ENCODE measurements at places on chromosomes 4 and X.

GRCh38 chrX:71000139-71000538 is 68.0 kb downstream of the SNX12 start:
- DNase-seq: no peak

DNA sequence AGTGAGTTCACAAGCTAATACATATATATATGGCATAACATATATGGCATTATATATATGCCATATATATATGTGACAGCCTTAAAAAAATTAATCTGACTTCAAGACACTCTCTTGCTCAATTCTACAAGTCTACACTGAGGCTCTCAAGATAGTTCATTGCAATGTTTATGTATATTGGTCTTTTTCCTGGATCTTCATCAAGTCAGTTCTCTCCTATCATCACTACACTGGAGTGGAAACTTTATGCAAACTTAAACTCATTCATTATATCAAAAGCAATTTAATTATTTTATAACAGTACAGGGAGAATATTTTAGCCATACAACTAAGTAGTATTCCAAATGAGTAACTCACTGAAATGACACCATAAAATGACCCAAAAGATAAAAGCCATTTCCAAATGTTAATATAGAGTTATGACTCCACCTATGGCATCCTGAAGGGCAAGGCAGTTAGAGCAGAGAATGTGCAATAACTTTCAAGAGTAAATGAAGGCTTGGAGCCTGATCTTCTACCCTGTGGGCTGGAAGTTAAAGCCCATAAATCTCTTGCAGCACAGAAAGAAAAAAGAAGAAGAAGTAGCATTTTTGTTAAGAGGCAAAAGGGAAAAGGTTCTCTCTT is 176.3 kb upstream of the SLIT2 start:
- no peak for DNase-seq

- no peak for DNase-seq
These were observed 203.1 kb downstream of the RBMX2 start for GRCh38 chrX:130604882-130605281.

GRCh38 chr4:476501-476900 is 22.5 kb downstream of the ZNF721 start:
- DNase-seq: no peak

DNA sequence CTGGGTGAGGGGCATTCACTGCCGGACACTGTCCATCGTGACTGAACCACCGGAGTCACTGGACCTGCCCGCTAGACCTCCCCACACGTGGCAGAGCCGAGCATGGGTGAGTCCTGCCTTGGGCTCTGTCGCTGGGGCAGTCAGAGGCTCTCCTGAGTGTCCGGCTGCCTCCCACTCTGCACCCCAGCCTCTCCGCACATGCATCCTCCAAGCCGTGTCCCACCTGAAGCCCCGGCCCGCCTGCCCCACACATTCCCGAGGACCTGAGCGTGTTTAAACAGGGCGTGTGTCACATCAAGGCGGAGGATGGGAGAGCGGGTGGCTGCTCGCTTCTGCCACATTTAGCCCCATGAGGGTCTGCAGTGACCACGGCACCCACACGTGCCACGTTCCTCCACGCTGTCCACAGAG is 4.7 kb downstream of the CPLX1 start:
- no peak for DNase-seq

DNA sequence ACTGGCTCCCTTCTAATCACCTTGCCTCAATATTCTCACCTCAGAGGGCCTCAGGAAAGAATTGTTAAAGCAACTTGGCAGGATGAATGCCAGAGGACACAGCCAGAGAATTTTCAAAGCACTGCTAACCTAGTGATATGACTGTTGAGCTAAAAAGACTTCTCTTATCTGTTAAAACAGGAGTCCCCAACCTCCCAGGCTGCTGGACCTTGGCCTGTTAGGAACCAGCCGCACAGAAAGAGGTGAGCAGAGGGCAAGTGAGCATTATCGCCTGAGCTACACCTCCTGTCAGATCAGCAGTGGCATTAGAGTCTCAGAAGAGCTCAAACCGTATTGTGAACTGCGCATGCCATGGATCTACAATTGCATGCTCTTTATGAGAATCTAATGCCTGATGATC is 1.7 kb upstream of the KCNE5 start:
- no peak for DNase-seq

- DNase-seq: no peak
These were observed 194.4 kb upstream of the CPEB2 start for GRCh38 chr4:14807856-14808255.

Measured in SJSA1 (cell line).